ENCODE measurements at places on chromosomes 5 and 9.
A peak's percentile ranks its signal among the peaks of the same experiment; 100 is the strongest.

DNA sequence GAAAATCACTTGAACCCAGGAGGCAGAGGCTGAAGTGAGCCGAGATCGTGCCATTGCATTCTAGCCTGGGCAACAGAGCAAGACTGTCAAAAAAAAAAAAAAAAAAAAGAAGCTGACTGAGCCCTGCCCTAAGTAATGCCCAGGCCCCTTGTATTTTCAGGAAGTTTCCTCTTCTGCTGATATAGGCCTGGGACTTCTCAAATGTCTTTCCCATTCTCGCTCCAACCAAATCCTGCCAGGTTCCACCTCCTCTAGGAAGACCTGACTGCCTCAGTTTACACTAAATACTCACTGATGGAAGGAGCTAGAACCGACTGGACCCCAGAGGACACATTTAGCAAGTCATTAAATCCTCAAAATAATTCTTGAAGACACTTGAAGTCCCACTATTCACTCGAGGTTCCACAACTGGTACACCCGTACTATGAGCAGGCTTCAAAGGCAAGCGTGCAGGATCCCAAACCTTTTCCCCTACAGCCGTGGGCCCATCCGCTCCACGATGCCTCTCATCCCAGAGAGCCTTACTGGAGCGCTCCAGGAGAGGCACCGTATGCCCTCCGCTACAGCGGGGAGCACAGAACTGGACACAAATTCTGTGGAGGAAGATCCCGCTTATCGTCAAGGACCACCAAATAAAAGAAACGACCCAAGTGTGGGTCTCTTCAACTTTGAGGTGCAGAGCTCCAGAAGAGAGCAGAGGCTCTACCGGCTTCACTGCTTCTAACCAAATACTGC, 676 bp downstream of the NOL6 start:
- no peak for DNase-seq

DNA sequence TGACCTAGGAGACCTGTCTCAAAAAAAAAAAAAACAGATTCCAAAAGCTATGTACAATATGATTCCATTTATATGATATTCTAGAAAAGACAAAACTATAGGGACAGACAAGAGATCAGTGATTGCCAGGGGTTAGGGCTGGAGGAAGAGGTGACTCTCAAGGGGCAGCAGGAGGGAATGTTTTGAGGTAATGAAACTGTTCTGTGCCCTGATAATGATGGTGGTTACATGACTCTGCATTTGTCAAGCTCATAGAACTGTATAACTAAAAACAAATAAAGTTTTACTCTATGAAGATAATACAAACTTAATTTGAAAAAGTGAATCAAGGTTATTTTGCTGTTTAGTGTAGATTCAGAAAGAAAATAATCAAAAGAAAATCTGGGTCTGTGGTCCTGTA, 125.3 kb upstream of the IQGAP2 start:
- DNase-seq, result no peak

- no peak for DNase-seq
These were observed 16.2 kb upstream of the MEF2C start for GRCh38 chr5:88899096-88899737.

- DNase-seq, result no peak
These were observed 4.7 kb upstream of the MYMK start for GRCh38 chr9:133529457-133529856.

- DNase-seq, result peak; percentile 54
These were observed 209.3 kb downstream of the ROR2 start for GRCh38 chr9:91740701-91741100.

DNA sequence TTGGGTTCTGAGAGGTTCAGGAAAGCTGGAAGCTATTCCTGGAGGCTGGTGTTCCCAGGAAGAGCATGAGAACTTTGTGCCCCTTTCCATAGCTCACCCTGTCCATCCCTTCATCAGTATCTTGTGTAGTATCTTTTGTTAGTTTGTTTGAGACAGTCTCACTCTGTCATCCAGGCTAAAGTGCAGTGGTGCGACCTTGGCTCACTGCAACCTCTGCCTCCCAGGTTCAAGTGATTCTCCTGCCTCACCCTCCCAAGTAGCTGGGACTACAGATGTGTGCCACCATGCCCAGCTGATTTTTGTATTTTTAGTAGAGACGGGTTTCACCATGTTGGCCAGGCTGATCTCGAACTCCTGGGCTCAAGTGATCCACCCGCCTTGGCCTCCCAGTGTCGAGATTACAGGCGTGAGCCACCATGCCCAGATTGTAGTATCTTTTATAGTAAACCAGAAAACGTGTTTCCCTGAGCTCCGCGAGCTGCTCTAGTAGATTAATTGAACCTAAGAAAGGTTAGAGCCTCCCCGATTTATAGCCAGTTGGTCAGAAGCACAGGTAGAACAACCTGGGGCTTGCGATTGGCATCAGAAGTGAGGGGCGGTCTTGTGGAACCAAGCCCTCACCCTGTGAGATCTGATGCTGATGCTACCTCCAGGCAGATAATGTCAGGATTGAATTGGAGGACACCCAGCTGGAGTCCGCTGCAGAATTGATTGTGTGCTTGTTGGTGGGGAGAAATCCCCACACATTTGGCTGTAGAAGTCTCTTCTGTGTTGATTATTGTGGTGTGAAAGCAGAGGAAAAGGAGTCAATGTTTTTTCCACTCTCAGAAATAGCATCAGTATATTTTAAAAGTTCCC, 32.3 kb downstream of the ATP6V0E1 start:
- no peak for DNase-seq

GRCh38 chr5:97553604-97554452, 370.8 kb upstream of the RIOK2 start:
- no peak for DNase-seq

- DNase-seq, result no peak
These were observed 3.9 kb upstream of the RABL6 start for GRCh38 chr9:136803551-136804508.

- DNase-seq, result no peak
These were observed 87.7 kb downstream of the GALNT10 start for GRCh38 chr5:154278186-154278585.

GRCh38 chr9:96333958-96334357, 32.0 kb upstream of the HSD17B3 start:
- DNase-seq, result no peak

DNA sequence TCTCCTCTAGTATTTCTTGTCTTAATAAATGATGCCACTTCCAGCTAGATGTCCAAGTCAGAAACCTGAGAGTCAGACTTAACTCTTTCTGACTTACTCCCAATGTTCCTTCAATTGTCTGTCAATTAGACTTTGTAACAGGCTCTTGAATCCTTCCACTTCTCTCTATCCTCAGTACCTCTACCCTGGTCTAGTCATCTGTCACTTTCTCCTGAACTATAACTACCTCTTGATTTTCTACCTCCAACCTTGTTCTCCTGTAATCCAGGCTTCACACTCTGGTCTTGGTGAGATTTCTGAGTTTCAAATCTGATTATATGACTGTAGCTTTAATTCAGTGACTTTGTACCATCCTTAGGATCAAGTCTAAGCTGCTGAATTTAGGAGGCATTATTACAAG, 64.9 kb downstream of the NDUFAF2 start:
- no peak for DNase-seq

DNA sequence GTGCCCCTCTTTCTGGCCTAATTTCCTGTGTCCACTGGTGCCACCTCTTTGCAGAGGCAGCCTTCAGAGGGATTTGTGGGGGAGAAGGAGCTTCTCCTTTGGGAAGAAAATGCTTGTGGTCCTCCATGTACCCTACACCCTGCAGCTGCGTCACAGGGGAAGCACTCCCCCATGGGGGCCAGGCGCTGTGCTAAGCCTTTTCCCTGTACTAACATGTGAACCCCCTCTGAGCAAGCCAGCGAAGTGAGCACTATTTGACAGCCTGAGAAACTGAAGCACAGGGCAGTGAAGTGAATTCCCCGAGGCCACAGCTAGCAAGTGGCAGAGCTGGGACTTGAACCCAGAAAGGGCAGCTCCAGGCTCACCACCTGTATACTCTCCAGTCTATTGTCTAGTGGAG, 32.3 kb downstream of the ERGIC1 start:
- DNase-seq, result no peak

DNA sequence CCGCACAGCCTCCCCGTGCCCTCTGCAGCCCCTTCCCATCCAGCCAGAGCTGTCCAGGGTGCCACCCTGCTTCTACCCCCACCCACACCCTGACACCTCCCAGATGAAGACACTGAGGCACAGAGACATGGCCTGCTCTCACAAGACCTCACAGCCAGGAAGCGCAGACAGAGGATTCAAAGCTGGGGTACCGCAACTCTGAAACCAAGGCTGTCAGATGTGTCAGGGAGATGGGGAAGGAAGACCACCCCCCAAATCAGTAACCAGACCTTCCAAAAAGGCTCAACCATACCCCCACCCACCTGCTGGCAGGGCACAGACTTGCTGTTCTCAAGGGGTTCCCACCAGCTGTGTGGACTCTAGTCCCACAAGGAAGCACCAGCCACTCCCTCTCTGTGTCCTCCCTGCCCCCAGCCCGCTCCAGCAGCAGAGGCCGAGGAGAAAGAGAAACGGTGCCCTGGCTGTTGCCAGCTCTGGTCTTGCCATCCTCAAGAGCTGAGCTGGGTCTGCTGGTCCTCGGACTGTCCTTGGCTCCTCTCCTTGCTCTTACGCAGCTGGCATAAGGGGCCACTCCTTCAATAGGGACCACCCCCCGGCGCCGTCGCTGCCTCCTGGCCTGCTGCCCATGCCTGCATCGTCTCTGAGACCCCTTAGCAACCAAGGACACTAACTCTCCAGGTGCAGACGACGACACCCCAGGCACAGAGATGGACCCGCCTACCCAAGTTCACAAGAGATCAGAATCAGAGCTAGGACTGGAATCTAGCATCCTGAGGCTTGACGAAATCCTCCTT, 699 bp downstream of the AKNA start:
- no peak for DNase-seq

DNA sequence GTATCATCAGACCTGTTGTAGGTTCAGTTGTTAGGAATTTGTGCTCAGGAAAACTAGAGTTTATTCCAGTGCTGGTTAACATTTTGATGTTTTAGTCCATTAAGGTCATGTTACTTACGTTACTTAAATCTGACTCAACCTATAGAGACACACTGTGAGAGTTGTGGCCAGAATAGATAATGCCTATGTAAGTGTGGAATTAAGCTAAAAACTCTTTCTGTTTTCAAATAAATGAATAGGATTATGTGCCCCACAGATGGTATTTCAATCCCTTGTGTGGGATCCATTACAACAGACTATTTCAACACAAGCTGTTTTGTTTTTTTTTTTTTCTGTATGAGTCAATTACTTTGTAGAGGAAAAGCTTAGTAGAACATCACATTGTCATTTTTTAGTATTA, 68.1 kb downstream of the MEGF10 start:
- DNase-seq, result no peak

DNA sequence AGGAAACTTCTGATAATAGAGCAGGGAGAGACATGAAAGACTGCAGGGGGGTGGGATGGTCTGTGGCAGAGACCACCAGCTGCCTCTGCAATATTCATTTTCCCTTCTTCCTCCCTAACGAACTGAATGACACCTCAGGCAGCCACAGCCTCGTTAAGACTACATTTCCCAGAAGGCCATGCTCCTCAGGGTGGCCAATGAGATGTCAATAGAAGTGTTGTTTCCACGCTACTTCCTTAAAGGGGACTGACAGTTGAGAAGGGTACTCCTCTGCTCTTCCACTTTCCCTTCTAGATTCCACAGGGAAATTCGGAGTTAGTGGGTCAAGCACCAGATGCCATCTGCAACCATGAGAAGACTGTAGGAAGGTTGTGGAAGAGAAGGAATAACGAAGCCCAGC, 52.0 kb upstream of the DAPK1 start:
- no peak for DNase-seq

DNA sequence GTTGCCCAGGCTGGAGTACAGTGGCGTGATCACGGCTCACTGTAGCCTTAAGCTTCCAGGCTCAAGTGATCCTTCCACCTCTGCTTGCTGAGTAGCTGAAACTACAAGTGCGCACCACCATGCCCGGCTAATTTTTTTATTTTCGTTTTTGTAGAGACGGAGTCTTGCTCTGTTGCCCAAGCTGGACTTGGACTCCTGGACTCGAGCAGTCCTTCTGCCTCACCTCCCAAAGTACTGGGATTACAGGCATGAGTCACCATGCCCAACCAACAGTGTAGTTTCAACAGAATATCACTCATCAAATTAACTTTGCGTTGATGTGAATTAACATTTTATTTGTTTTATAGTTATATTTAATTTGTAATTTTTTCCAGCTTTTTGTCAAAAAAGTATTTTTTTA, 45.3 kb downstream of the WDR70 start:
- DNase-seq, result no peak

DNA sequence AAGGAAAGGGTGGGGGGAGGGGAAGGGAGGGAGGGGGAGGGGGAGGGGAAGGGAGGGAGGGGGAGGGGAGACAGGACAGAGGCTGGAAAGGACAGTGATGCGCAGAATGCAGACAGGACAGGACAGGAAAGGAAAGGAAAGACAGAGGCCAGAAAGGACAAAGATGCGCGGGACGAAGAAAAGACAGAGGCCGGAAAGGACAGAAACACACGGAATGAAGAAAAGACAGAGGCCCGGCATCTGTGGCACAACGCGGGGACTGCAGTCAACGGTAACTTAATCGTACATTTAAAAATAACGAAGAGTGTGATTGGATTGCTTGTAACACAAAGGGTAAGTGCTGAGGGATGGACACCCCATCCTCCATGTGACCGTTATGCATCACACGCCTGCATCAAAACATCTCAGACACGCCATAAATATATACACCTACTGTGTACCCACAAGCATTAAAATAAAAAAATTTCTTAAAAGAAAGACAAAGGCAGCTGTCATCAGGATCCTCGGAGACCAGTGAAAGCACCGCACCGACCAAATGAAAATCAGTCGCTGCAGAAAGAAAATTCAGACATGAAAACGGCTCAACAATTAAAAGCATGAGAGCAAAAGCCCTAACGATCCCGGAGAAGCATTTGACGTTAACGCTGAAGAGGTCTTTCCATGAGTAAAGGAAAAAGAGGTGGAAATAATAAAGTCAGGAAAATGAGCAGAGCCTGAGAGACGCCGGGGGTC, 52.9 kb upstream of the EXOC3 start:
- no peak for DNase-seq

DNA sequence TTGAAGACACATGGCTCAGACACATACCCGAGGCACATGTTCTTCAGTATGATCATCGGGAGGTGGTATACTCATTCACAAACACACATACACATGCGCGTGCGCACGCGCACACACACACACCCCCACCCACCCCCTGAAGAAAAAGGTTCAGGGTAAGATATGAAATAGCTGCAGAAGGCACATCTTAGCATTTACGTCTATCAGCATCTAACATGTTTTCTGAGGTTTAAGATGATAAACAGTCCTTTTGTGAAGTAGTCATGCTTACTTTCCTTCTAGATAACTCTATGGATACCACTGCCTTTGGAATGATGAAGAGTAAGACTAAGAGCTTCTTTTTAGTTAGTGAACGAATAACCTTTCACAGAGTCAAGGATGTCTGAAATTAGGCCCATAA, 105.1 kb upstream of the GNA14 start:
- no peak for DNase-seq

GRCh38 chr5:38715696-38716095, 130.1 kb upstream of the OSMR start:
- no peak for DNase-seq

- DNase-seq, result no peak
These were observed 72.7 kb upstream of the SPATA31D4 start for GRCh38 chr9:81855538-81855937.

- no peak for DNase-seq
These were observed 77.5 kb upstream of the UNC5A start for GRCh38 chr5:176732736-176733405.

GRCh38 chr5:25544652-25545249, 900.0 kb upstream of the CDH10 start:
- no peak for DNase-seq

- no peak for DNase-seq
These were observed 61.2 kb upstream of the RXRA start for GRCh38 chr9:134265078-134265477.
